ENCODE measurements at places on chromosomes 1 and 21. TPM values are rescaled to one million over a fixed set of nuclear protein-coding genes. Genes with fewer than 3 reads are reported as not detected.

The ROR1 gene
- total RNA-seq = not detected

The JAK1 gene
- 213 TPM for total RNA-seq

- DNase-seq = no peak
These were observed 63.8 kb downstream of the HMGB4 start for GRCh38 chr1:33927721-33928120.

- no peak for DNase-seq
These were observed 17.2 kb downstream of the CC2D1B start for GRCh38 chr1:52348704-52349300.

DNA sequence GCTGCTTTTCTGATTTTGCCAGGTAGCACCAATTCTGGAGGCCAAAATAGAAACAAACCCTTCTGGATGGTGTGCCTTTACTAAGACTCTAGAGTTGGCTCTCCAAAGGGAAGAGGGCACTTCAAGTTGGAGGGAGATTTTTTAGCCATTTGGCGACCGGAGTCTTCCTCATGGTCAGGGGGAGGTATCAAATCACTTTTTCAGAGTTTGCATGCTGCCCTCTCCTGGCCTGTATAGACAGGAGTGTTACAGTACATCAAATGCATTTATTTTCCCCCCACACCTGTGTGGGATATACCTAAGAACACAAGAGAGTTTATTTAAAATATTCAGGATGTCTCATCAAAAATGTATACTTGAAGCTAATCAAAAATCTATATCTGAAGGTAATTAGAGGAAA lies 3.2 kb downstream of the GREM2 start:
- DNase-seq = no peak

DNA sequence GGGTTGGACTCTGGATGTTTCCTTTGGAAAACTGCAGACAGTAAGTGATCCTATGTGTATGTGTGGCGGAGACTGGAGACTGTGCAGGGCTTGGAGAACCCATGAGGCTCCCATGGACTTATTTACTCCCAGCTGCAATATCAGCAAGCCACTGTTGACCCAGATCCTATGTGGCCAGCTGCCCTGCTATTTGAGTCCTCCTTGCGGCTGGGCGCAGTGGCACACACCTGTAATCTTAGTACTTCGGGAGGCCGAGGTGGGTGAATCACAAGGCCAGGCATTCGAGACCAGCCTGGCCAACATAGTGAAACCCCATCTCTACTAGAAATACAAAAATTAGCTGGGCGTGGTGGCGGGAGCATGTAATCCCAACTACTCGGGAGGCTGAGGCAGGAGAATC lies 83.5 kb downstream of the TLR5 start:
- DNase-seq = no peak
